ENCODE measurements at places on chromosomes 11 and 22. TPM values are rescaled to one million over a fixed set of nuclear protein-coding genes. Genes with fewer than 3 reads are reported as not detected.

GRCh38 chr11:36509694-36510593 lies at the start of gene TRAF6:
Gene TRAF6 (minus strand): TSS chr11:36510272. CDS start chr11:36501515, 8,757 bp downstream.
- peaks cover 4% of the 10 kb centered on the region for H3K36me3 ChIP-seq
- H3K4me3 ChIP-seq, result peak within 1 kb of the TSS; percentile 97
- peaks cover 7% of the 10 kb centered on the region for H3K27me3 ChIP-seq
- H3K27ac ChIP-seq, result peak within 1 kb of the TSS; percentile 91
- peaks cover 17% of the 10 kb centered on the region for H3K4me1 ChIP-seq

DNA sequence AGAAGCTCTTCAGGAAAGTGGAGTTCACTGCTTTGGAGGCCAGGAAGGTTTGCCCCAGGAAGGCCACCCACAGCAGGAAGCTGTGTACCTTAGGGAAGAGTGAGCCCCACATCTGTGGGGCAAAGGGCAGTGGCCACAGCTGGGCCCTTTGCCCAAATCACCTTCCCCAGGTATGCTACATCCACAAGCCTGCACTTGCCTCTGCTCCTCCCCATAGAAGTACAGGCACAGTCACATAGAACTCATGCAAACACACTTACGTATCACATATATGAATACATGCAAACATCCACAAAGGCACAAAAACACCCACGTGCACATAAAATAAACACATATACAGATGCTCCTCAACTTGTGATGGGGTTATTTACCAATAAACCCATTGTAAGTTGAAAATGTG lies 2.1 kb downstream of the TRIM29 start:
- no peak overlapping the region for H3K4me3 ChIP-seq
- H3K4me1 ChIP-seq, result peaks cover 3% of the 10 kb centered on the region
- H3K36me3 ChIP-seq, result no peaks in the 10 kb centered on the region
- peaks cover under 1% of the 10 kb centered on the region for H3K27me3 ChIP-seq
- DNase-seq, result no peak

DNA sequence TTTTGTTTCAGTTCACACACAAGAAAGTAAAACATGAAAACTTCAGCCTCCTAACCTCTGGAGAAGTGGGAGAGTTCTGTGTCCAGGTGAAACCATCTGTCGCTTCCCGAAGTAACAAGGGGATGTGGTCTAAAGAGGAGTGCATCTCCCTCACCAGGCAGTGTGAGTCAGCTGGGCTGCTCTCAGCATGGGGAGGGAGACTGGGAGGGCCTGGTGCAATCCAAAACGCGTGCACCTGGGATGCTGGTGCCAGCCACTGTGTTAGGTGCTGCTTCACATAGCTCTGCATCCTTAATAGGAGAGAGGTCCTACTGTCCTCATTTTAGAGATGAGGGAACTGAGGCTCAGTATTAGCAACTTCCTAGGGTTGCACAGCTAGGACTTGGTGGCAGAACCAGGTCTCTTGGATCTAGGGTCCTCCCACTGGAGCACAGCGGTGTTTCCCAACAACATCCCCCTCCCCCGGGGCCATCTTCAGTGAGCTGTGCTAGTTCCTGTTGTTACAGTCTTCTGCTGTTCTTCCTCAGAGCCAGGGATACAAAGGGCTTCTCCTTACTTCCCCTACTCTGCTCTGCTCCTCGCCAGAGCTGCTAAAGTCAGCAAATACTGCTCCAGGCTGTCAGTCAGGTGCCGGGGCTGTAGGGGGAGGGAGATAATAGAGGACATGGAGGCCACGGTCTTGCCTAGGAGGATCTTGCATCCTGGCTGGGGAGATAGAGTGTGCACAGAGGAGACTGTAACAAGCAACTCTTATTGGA lies 8.0 kb downstream of the IL10RA start:
- H3K27me3 ChIP-seq, result peaks cover 2% of the 10 kb centered on the region
- no peaks in the 10 kb centered on the region for H3K36me3 ChIP-seq
- H3K4me3 ChIP-seq, result no peak overlapping the region
- H3K4me1 ChIP-seq, result peaks cover 6% of the 10 kb centered on the region
- H3K27ac ChIP-seq, result no peak overlapping the region

DDTL gene
- 1.4 TPM for total RNA-seq

DNA sequence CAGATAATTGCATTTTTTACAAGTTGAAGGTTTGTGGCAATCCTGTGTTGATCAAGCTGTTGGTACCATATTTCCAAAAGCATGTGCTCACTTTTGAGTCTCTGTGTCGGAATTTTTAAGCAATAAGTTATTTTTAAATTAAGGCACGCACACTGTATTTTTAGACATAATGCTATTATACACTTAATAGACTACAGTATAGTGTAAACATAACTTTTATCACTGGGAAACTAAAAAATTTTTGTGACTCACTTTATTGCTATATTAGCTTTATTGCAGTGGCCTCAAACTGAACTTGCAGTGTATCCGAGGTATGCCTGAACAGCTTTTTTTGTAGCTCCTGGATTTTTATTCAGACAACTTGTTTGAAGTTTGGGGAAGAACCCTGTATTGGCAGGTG lies 31.3 kb upstream of the RRM1 start:
- no peak overlapping the region for H3K27ac ChIP-seq
- no peak for DNase-seq
- H3K4me1 ChIP-seq, result peaks cover 28% of the 10 kb centered on the region
- no peaks in the 10 kb centered on the region for H3K36me3 ChIP-seq

GRCh38 chr11:16860617-16861016 lies 122.2 kb downstream of the C11orf58 start:
- H3K4me3 ChIP-seq, result no peak overlapping the region
- H3K27me3 ChIP-seq, result peaks cover 2% of the 10 kb centered on the region
- DNase-seq, result no peak
- H3K4me1 ChIP-seq, result peaks cover 24% of the 10 kb centered on the region
- H3K27ac ChIP-seq, result no peak overlapping the region

DNA sequence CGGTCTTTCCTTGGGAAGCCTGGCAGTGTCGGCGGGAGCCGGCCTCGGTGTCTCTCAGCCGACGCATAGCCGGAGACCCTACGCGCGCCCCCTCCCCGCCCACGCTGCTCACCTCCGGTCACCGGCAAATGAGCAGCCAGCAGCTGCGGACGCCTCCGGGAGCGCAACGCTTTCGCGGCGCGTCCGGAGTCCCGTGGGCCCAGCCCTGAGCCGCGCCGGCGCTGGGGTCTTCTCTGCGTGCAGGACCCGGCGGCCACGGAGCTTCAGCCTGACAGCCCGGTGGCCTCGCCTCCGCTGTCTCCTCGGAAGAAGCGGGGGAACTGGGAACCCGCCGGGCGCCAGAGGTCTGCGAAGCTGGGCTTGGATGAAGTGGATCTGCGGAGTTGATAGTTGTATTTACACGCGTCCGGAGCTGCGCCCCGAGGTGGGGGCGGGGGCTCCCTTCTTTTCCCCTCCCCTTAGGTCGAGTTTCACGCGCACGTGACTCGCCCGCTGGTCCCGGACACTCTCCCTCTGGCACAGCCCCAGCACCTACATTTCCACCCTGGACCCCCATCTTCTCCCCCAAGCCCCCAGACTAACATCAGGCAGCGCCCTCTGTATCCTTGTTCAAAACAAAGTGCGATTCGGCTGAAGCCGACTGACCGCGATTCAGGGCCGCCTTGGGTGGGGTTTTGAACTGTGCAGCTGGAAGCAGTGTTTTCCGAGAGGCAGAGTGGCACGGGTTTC lies at the start of gene SLC43A1:
Gene SLC43A1 (minus strand): TSS at position 371 of the 729 bp plus-strand sequence. CDS start 1,591 bp downstream, outside the sequence.
- peak; percentile 38 for DNase-seq
- peaks cover 11% of the 10 kb centered on the region for H3K36me3 ChIP-seq
- H3K4me1 ChIP-seq, result peaks cover 3% of the 10 kb centered on the region
- H3K4me3 ChIP-seq, result peak within 1 kb of the TSS; percentile 97
- peaks cover 14% of the 10 kb centered on the region for H3K27me3 ChIP-seq

OR5D16 gene
- total RNA-seq, result not detected

STIP1 gene
- 124 TPM for total RNA-seq

HBG1 gene
- total RNA-seq, result not detected

DNA sequence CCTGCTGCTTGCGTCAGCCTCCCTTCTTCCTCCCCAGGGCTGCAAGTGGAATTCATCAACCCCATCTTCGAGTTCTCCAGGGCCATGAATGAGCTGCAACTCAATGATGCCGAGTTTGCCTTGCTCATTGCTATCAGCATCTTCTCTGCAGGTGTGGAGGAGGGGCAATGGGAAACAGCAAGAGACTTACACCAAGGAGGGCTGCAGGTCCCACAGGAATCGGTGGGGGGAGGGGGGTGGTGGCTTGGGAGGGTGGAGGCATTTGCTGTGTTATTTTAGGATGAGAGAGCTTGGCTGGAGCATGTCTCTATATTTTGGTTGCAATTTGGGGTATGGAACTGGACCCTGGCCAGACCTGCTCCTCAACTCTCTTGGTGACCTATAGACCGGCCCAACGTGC lies 2.1 kb upstream of the MADD start:
- peaks cover 37% of the 10 kb centered on the region for H3K4me1 ChIP-seq
- DNase-seq, result no peak
- peak overlapping the region; percentile 94 for H3K4me3 ChIP-seq
- H3K27ac ChIP-seq, result peak overlapping the region; percentile 98

DNA sequence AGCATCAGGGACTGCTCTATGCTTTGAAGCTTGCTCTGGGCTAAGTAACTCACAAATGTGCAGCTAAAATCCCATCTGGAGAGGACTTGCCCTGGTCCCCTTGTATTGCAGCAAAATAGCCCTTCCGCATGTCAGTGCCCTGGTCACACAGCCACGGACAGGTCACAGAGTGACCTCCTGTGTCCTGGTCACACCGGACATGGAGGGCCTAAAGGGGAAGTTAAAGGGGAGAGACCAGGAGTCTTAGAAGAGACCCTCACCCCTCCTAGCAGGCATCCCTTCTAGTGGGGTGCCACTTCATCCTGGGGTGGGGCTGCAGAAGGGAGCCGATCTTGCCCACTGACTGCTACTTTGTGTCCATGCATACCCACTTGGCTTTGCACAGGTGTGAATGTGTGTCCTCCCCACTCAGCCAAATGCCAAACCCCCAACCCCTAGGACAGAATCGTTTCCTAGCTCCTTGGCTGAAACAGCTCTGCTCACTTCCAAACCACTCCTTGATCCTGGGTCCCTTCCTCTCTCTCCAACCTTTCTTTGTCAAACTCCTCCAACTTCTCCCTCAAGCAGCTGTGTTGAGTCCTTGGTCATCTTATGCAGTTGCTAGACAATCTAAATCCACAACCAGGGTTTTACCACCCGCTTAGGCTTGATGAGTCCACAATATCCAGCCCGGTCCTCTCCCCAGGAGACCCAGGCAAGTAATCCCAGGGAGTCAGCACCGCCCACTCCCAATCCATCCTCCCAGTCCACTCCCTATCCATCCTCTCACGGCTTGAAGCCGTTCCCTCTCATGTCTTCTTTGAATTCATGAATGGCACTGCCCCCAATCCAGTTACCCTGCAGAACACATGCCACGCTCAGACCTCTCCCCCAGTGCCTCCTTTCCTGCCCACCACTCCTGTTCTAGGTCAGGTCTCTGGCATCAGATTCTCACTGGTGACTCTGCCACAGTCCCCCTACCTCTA lies 3.3 kb upstream of the FXYD6 start:
- DNase-seq, result no peak
- H3K4me1 ChIP-seq, result peaks cover 22% of the 10 kb centered on the region
- H3K4me3 ChIP-seq, result no peak overlapping the region
- peaks cover 25% of the 10 kb centered on the region for H3K27me3 ChIP-seq
- H3K27ac ChIP-seq, result no peak overlapping the region

- H3K27me3 ChIP-seq, result peaks cover 9% of the 10 kb centered on the region
- H3K4me3 ChIP-seq, result no peak overlapping the region
- H3K27ac ChIP-seq, result no peak overlapping the region
- peaks cover 17% of the 10 kb centered on the region for H3K4me1 ChIP-seq
Measured at GRCh38 chr22:37075046-37075445, 23.5 kb downstream of the KCTD17 start.

- no peaks in the 10 kb centered on the region for H3K36me3 ChIP-seq
- H3K4me3 ChIP-seq, result no peak overlapping the region
- peak; percentile 72 for DNase-seq
Measured at GRCh38 chr11:125451400-125452124, 44.5 kb downstream of the FEZ1 start.

- H3K4me3 ChIP-seq, result no peak overlapping the region
- no peak overlapping the region for H3K27ac ChIP-seq
- H3K27me3 ChIP-seq, result no peaks in the 10 kb centered on the region
- no peak for DNase-seq
- H3K4me1 ChIP-seq, result no peaks in the 10 kb centered on the region
Measured at GRCh38 chr11:107183953-107184352, 165.7 kb upstream of the GUCY1A2 start.

- peak overlapping the region; percentile 99 for H3K4me3 ChIP-seq
- peaks cover 15% of the 10 kb centered on the region for H3K36me3 ChIP-seq
- peaks cover 29% of the 10 kb centered on the region for H3K4me1 ChIP-seq
- H3K27me3 ChIP-seq, result peaks cover 22% of the 10 kb centered on the region
- no peak for DNase-seq
- H3K27ac ChIP-seq, result peak overlapping the region; percentile 53
Measured at GRCh38 chr11:65132238-65132987, 1.9 kb downstream of the SYVN1 start.

GRCh38 chr11:83105168-83105567 lies 33.5 kb upstream of the RAB30 start:
- no peaks in the 10 kb centered on the region for H3K4me1 ChIP-seq
- H3K36me3 ChIP-seq, result no peaks in the 10 kb centered on the region
- H3K4me3 ChIP-seq, result no peak overlapping the region
- peaks cover 2% of the 10 kb centered on the region for H3K27me3 ChIP-seq
- DNase-seq, result no peak
- H3K27ac ChIP-seq, result no peak overlapping the region

DNA sequence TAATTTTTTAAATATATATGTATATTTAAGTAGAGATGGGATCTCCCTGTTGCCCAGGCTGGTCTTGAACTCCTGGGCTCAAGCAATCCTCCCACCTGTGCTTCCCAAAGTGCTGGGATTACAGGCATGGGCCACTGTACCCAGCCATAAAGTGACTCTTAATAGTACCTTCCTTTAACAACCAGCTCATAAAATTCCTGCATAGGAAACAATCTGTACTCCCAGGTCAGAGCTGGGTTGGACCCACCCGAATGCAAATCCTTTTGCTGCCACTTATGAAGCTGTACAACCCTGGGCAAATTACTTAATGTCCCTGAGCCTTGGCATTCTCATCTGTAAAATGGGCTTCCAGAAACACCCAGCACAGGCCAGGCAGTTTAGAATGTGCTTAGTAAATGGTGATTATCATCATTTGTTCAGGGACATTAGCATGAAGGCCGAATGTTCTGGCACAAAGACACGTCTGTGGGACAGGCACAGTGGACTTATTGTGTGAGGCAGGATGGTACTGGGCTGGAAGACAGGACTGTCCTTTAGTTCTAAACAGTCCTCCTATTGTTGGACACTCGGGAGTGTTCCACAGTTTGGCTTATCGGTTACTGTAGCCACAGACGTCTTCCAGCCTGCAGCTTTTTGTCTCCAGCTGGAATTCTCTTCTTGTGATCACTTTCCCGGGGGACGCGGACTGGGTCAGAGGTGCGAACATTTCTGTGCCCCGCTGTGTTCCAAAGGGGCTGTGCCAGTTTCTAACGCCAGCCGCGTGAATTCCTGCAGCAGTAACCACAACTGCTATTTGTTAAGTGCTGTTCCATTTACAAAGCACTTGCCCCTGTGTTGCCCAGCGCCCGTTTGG lies 6.0 kb downstream of the PDXP start:
- H3K27ac ChIP-seq, result no peak overlapping the region
- no peak for DNase-seq
- peaks cover 8% of the 10 kb centered on the region for H3K27me3 ChIP-seq
- peaks cover 5% of the 10 kb centered on the region for H3K36me3 ChIP-seq

APLNR gene
- 48.8 TPM for total RNA-seq

GRCh38 chr22:31619611-31620300 lies 42.3 kb downstream of the PISD start:
- no peak overlapping the region for H3K4me3 ChIP-seq
- no peak overlapping the region for H3K27ac ChIP-seq
- peaks cover 32% of the 10 kb centered on the region for H3K4me1 ChIP-seq
- H3K36me3 ChIP-seq, result peaks cover 27% of the 10 kb centered on the region
- no peak for DNase-seq

TNNI2 gene
- not detected for total RNA-seq

- H3K27me3 ChIP-seq, result peaks cover 9% of the 10 kb centered on the region
- no peak overlapping the region for H3K27ac ChIP-seq
- no peaks in the 10 kb centered on the region for H3K36me3 ChIP-seq
- peak overlapping the region; percentile 47 for H3K4me3 ChIP-seq
- H3K4me1 ChIP-seq, result no peaks in the 10 kb centered on the region
Measured at GRCh38 chr11:64448599-64449380, 89.8 kb downstream of the RPS6KA4 start.
